K562 (cell line): ENCODE measurements at places on chromosomes 6 and 20. TPM values are rescaled to one million over a fixed set of nuclear protein-coding genes. Genes with fewer than 3 reads are reported as not detected.

DNA sequence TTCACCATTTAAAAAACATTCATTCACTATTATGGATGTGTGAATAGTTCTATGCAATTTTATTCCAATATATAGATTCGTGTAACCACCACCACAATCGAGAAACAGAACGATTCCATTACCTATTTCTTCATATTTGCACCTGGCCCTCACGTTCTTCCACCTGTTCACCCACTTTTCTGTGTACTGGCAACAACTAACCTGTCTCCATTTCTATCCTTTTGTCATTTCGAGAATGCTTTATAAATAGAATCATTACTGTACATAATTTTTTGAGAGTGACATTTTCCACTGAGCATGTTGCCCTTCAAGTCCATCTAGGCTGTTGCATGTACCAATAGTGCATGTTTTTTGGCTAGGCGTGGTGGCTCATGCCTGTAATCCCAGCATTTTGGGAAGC is 23.2 kb upstream of the STX11 start:
- no peak for DNase-seq

- no peak for DNase-seq
These were observed 6.4 kb upstream of the COL9A1 start for GRCh38 chr6:70309243-70309642.

DNA sequence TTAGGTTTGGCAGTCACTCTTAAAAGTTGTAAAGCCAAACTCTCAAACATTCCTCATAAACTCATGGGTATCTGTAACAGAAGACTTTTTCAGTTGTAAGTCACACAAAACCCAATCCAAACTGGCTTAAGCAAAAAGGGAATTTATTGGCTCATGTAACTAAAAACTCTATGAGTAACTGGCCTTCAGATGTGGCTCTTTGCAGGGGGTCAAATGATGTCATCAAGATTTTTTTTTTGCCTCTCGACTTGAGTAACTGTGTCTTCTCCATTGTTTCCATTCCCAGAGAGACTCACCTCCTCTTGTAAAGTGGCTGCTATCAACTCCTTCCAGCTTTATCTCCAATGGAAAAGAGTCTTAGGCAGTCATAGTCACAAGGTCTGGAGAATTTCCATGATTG is 645.0 kb downstream of the DHX35 start:
- no peak for DNase-seq

GRCh38 chr6:165652766-165653165 is 10.3 kb downstream of the PDE10A start:
- DNase-seq: no peak

Gene CGAS
- 0.04 and 0.11 TPM in 2 replicates for total RNA-seq
